Activated effector memory CD4-positive, alpha-beta T cell treated with Interleukin-2 at 50 U/mL for 16 hours (primary cell): ENCODE measurements at places on chromosomes 11 and 22.

GRCh38 chr22:30031764-30032455 lies 48.4 kb upstream of the HORMAD2 start:
- DNase-seq, result no peak

DNA sequence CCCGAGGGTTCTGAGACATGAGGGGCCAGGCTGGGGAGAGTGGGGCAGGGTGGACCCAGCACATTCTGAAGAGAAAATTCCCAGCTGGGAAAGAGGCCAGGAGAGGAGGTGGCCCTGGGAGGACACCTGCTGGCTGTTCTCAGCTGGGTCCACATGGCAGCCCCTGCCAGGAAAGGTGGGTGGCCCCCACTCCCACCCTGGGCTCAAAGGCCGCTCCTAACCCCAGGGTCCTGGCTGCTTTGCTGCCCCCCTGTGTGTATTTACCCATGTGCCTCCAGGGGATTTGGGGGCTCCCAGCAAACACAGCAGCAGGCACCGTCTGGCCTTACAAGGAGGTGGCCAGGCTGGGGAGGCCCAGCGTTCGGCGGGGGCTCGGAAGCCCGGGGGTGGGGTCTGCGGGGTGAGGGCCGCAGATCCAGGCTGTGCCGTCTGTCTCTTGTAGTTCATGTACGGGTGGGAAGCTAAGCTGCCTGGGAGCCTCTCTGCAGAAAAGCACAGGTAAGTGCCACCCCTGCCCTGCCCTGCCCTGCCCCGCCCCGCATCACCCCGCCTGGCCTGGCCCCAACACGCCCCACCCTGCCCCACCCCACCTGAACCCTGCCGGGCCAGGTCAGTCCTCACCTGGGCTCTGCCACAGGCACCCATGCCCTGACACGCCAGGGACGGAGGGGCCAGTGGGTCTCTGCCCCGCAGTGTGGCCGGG lies 10.6 kb downstream of the MUC5B start:
- DNase-seq, result no peak

GRCh38 chr11:71352226-71352625 lies 96.0 kb downstream of the DHCR7 start:
- DNase-seq, result no peak

DNA sequence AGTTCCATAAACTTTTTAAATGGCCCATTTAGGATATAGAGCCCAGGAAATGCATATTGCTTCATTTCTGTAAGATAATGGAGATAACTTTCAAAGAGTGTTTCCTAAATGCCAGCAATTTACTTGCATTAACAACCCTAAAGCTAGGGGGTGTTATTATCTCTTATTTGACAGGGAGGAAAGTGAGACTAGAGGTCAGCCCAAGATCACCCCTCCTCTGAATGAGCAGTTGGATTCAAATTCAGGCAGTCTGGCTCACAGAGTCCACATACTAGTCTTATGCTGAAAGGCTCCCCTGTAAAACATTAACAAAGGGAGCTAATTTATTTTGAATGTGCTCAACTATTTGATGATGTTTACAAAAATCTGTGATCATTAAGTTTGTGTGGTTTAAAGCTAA lies 49.9 kb upstream of the TRIM77 start:
- DNase-seq, result no peak

DNA sequence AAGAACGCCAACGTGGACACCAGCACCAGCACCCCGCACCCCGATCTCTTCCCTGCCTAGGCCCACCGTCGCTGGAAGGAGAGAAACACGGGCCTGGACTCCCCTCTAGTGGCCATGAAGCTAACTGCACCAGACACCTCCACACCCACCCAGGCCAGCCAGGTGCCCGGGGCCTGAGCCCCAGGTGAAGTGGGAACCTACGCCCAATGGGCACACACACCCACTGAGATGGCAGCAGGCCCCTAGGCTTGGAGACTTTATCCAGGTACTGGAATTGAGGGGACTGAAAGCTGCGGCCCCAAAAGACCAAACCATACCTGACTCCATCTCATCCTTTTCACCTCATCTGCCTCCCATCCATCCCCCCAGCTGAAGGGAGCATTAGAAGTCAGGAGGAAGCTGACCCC lies 81.0 kb downstream of the BUD13 start:
- DNase-seq, result peak; percentile 24

- DNase-seq, result no peak
Observed at GRCh38 chr11:71450507-71450906, 2.3 kb upstream of the DHCR7 start.

DNA sequence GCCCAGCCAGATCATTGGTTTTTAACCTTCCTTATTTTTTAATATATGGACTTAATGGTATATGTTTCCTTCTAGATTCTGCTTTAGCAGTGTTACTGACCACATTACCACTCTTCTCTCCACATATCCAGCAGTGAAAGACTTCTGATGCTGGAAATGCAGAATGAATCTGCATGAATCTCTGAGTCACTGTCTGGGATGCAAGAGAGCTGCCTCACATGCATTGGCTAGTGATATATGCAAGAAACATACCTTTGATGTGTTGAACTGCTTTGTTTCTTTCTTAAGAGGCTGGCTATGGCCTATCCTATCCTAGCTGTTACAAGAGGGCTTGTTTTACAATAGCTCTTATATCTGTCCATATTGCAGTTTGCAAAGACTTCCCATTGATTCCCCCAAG lies 16.6 kb upstream of the AMPD3 start:
- DNase-seq, result no peak

DNA sequence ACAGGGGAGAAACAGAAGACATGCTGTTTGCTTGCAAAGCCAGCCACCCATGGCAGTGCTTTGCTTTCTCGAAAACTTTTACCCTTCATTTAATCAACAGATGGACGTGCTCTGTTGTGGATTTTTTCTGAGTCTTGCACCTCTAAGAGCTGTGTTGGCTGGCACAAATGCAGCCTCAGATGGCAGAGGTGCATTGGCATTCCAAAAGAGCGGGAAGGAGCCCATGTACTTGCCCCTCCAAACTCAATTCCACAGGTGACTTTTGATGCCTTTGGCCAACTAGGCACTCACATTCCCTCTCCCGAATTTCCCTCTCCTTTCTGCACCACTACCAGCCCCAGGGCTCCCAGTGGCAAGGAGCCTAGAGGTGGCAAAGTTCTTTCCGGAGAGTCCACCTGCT lies 1.2 kb downstream of the KIRREL3 start:
- DNase-seq, result no peak

DNA sequence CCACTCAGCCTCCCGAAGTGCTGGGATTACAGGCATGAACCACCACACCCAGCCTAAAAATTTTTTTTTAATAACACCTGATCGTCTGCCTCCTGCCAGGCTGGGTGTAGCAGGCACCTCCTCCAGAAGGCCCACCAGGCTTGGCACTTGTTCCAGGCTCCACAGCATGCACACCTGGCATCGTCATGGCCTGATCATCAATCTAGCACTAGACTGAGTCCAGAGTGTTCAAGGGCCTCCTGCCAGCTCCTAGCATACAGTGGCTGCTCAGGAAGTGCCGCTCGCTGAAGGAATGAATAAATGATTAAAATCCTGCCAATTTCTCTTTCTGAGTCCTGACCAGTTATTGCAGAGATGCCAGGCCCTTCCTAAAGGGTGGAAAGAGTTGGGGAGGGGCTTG lies 3.5 kb upstream of the PDGFB start:
- no peak for DNase-seq

DNA sequence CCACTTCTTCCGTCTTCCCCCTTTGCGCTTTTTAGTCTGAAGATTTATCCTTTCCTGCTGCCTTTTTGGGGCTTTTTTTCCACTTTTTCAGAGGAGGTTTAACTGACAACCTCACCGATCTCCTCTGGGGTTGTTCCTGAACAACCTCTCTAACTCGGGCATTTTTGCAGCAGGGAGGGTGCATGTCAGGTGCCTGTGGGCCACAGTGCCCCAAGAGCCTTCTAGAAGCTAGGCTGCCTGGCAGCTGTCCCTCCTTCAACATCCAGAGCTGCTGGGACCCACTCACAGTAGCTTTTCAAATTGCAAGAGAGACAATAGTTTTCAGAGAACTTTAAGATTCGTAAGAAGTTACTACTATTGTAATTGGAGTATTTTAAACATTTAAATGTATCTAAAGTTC lies 1112.4 kb upstream of the CNTN5 start:
- DNase-seq, result no peak

DNA sequence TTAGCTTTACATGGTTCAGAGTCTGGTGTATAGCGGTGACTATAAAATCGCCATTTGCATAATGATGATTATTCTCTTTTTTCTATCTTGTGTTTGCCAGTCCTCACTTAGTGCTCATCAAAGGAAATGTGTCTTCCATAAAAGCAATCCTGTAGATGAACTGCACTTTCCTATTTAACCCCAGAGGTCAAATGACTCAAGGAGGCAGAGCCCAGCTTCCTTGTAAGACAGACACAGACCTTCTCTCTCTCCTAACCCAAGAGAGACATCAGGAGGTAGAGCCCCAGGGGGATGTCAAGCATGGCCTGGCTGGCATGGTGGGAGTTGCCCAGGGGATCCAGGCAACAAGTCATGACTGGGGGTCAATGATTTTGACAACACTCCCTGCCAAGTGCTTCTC lies 46.9 kb upstream of the CRTAM start:
- no peak for DNase-seq

- DNase-seq, result peak; percentile 33
Observed at GRCh38 chr11:107799218-107799859, 59.2 kb downstream of the SLC35F2 start.

DNA sequence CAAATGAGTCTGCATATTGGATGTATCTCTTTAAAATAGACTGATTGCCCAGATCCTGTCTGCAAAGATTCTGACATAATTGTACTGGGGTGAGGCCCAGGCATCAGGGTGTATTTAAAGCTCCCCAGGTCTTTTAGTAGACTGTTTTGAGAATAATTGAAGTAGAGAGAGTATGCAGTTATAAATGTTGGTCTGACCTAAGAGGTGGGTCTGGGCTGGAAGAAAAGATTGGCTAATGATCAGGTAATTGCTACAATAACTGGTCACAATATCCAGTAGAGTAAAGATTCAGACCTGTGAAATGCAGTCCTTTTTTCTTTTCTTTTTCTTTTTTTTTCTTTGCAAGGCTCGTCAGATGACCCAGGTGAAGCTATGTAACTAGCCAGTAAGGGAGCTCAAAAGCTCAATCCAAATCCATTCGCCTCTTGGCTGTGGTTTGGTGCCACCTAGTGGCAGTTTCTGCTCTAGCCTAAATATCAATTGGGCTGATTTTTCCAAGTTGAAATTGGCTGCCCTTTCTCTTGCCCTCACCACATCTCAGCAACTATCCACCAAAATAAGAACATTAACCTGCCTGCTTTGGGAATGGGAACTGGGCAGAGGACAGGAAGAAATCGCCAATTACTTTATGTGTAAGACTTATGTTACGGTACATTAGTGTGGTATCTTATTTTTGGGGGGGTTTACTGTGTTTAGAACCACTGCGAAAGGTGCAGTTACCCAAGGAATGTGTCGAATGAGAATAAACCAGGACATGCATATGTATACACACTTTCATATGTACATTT lies 45.9 kb downstream of the ZNF143 start:
- peak; percentile 52 for DNase-seq

DNA sequence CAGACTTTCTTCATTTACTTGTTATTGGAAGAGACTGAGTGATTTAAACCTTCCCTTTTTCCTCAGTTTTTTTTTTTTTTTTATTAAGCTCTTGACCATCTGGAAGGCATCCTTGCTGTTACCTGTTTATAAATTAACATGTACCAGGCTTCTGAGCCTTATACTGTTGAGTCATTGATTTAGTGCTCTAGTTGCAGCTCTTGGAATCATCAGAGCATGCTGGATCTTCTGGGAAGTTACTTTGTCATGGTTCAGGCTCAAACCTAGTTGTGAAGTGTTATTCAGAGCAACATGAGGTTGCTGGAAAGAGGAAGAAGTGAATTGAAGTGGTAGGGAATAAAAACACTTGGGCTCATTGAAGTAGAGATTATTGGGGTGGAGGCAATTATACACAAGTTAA lies 6.3 kb downstream of the ZDHHC5 start:
- DNase-seq, result no peak

DNA sequence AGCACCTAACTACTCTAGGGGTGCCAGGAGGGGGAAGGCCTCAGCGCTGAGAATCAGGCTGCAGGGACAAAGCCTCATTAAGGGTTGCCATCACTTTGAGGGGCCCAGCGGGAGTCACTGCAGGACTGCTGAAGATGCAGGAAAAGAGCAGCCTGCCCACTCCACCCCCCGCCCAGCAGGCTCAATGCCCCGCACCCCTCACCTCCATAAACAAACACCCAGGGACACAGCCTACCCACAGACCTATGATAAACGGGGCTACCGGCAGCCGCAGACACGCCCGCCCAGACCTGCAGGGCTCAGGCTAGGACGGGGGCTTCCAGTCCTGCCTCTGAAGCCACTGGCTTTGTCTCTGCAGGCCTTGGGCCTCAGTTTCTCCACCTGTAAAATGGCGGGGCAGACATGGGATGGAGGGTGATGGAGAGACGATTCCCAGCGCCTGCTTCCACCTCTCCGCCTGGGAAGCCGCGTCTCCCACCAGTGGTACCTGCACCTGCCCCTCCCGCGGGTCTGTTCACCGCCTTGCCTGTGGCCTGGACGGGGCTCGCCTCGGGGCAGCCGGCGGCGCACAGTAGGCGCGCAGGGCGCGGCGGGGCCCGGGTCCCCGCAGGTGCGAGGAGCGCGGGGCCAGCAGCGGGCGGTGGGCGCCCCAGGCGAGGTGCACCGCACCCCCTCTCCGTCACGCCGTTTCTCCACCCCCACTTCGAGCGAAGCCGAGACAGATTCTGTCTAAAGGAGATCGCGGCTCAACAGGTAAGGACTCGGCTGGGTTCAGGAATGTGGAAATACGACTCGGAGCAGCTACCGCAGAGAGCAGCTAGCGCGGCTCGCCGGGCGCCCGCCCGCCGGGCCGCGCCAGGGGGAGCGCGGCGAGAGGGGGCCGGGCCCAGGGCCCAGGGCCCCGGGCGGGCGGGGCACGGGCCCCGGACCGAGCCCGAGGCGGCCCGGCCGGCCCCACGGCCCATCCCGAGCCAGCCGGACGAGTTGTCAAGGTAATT lies 1.5 kb downstream of the WNT7B start:
- DNase-seq, result no peak

DNA sequence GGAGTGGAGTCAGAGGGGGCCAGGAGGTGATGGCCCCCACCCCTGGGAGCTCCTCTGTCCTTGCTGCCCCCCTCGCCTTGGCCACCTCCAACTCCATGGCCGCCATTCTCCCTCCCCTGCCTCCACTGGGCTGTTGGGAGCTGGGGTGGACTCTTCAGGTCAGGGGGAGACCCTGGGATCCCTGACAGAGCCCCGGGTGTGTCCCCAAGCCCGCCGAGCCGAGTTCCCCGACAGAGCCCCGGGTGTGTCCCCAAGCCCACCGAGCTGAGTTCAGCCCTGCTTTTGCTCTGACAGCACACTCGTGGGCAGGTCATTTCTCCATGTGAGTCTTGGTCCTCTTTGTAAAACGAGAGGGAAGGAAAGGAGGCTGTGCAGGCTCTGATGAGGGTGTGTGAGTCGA lies 13.2 kb upstream of the PARVG start:
- no peak for DNase-seq

- DNase-seq, result no peak
Observed at GRCh38 chr22:23380911-23381310, 199.2 kb downstream of the IGLL1 start.
